ENCODE measurements at places on chromosomes 6 and 20.

- no peak for DNase-seq
Measured at GRCh38 chr20:49356676-49357075, 78.8 kb upstream of the ZNFX1 start.

- DNase-seq = no peak
Measured at GRCh38 chr6:12013307-12013719, 1.2 kb downstream of the HIVEP1 start.

DNA sequence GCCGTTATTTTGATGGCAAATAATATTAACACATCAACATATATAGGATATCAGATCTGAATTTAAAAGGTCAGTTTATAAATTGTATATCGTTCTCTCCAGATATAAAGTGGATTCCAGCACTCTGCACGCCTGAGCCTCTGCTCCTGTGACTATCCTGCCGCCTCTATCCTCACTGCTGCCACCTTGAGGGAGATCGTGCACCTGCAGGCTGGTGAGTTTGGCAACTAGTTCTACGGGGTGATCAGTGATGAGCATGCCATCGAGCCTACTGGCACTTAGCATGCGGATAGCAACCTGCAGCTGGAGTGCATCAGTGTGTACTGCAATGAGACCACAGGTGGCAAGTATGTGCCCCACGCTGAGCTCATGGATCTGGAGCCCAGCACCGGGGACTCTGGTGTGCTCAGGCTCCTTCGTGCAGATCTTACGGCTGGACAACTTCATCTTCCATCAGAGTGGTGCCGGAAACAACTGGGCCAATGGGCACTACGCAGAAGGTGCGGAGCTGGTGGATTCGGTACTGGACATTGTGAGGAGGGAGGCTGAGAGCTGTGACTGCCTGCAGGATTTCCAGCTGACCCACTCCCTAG is 84.9 kb downstream of the FBXO5 start:
- DNase-seq = peak; percentile 76

DNA sequence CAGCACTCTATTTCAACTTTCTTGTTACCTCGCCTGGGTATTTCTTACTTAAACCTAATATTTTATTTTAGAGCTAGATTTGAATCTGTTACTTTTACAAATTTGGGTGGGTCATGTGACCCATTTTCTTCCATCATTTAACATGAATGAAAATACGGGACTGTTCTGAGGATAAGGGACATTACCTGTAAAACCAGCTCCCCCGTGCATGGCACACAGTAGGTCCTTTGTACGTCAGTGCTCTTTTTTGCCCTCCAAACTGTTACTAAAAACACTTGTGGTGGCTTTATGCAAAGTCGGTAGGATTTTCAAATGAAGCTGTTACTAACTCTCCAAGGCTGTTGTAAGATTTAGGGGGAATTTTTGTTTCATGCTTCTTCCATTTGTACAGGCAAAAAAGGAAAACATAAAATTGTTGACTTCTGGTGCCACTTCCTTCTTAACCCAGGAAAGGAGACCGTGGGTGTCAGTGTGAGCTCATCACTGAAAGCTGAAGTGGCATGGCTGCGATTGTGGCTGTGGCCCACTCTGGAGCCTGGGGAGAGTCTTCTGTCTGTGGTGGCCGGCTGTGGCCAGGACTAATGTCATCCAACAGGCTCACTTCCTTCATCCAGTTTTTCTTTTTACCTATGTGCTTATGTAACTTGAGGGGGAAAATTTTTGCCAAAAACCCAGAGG is 40.2 kb upstream of the PXDC1 start:
- no peak for DNase-seq

- peak; percentile 61 for DNase-seq
Measured at GRCh38 chr6:56764081-56764566, 121.4 kb upstream of the DST start.
